Activated CD4-positive, alpha-beta T cell treated with anti-CD3 and anti-CD28 coated beads for 36 hours (primary cell): ENCODE measurements at places on chromosomes 3 and 15. TPM values are rescaled to one million over a fixed set of nuclear protein-coding genes. Genes with fewer than 3 reads are reported as not detected.

SHF gene
- total RNA-seq, result 18.7 TPM

- H3K4me3 ChIP-seq, result peak overlapping the region; percentile 89
- peak overlapping the region; percentile 90 for H3K27ac ChIP-seq
- peak; percentile 72 for DNase-seq
Measured at GRCh38 chr3:170222647-170223541, 670 bp downstream of the PRKCI start.

FGF12 gene
- not detected for total RNA-seq

GMPPB gene
- 21.0 TPM for total RNA-seq

DNA sequence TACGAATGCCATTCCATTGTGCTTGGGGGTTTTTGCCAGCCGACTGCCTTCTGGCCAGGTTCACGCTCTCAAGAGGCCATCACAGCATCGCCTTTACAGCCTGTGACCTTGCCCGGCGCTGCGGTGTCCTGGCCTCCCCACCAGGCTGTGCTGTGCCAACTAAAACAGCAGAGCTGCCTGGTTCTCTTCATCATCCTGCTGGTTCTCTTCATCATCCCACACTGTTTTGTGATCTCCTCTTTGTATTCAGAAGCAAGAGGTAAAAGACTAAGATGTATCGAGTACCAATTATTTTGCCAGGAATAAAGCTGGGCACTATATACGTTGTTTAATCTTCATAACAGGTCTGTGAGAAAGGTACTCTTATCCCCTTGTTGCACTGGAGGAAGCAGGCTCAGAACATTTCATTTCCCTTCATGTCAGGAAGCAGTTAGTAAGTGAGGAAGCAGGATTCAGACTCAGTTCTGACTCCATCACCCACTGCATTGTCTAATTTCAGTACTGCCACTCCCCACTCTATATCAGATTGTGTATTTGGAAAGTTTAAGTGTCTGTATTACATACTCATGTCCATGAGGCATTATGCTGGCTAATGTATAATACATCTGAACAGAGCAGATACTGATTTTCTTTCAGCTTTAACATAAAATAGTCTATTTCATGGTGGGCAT lies 92.7 kb downstream of the LRRC28 start:
- no peaks in the 10 kb centered on the region for H3K36me3 ChIP-seq
- H3K27me3 ChIP-seq, result no peaks in the 10 kb centered on the region
- peak; percentile 71 for DNase-seq

DNA sequence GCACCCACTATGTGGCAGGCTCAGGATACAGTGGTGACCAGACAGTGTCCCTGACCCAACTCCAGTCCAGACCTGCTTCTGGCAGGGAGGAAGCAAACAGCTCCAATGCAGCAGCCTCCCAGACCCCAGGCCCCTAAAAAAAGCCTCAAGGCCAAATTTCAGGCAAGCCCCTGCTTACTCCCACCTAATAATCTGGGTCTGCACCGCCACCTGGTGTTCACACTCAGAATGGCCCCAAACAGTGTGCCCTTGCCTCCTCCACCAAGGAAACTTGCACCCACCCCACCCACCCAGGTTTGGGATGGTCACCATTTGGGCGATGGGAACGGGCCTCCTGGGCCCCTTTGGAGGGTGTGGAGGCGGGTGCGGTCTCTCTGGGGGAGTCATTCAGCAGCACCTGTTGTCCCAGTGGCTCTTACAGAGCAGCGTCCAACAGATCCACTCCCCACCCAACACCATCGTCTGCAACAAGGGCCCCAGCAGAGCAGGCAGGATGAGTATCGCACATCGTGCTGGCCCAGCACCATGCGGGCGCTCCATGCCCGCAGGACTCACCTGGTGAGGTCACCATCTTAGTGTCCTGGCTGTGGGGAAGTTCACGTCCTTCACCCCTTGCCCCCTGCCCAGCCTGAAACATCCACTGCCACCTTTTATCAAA lies 17.3 kb downstream of the C3orf18 start:
- H3K27ac ChIP-seq, result no peak overlapping the region
- peak; percentile 83 for DNase-seq
- H3K4me3 ChIP-seq, result no peak overlapping the region
- no peaks in the 10 kb centered on the region for H3K27me3 ChIP-seq
- H3K36me3 ChIP-seq, result no peaks in the 10 kb centered on the region
- H3K4me1 ChIP-seq, result no peaks in the 10 kb centered on the region

GRCh38 chr3:174862666-174863065 lies 3.5 kb downstream of the NAALADL2 start:
- DNase-seq, result no peak
- no peak overlapping the region for H3K4me3 ChIP-seq
- H3K27ac ChIP-seq, result no peak overlapping the region
- no peaks in the 10 kb centered on the region for H3K36me3 ChIP-seq
- no peaks in the 10 kb centered on the region for H3K4me1 ChIP-seq

DNA sequence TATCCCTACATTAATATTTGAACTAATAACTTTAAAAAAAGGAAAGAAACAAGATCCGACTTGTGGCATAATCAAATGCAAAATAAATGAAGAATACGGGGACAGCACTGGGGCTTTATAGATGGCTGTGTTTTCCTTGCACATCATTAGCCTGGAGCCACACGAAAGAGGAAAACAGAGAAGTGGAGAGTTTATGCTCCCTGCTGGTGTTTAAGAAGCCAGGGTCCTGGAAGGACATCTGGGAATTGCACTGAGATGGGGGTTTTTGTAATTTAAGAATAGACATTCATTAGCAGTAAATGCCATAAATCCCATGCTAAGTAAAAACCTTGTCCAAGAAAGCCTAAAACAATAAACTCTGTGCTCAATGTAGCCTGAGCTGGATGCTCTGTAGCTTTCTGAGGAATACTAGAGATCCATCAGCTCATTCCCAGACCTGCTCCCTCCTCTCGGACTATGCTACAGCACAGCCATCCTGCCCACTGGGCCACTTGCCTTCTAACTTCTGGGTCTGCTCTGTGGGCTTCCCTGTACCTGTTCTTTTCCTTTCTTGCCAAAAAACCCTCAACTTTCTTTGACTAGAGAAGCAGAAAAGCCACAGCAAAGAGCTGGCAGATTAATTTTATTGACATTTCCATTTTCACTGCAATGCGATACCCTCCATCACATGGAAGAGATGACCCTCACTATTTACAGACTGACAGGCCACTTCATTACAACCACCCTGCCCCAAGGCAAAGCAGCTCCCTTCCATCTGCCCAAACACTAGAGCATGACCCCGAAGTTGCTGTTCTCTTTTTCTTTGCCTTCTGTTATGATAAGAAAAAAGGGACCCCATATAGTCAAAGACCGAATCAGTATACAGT lies 62.3 kb downstream of the MEIS2 start:
- DNase-seq, result no peak
- H3K4me1 ChIP-seq, result no peaks in the 10 kb centered on the region
- H3K4me3 ChIP-seq, result no peak overlapping the region
- no peaks in the 10 kb centered on the region for H3K27me3 ChIP-seq

GRCh38 chr3:101518421-101518871 lies 5.4 kb upstream of the SENP7 start:
- H3K27ac ChIP-seq, result peak overlapping the region; percentile 92
- H3K4me1 ChIP-seq, result peaks cover 58% of the 10 kb centered on the region
- no peaks in the 10 kb centered on the region for H3K27me3 ChIP-seq
- DNase-seq, result peak; percentile 67
- H3K4me3 ChIP-seq, result peak overlapping the region; percentile 63

HCLS1 gene
- total RNA-seq, result 235 TPM

IL17RE gene
- 2.3 TPM for total RNA-seq

GRCh38 chr15:59688423-59688781 lies 718 bp downstream of the BNIP2 start:
- peaks cover 44% of the 10 kb centered on the region for H3K4me1 ChIP-seq
- peak overlapping the region; percentile 98 for H3K27ac ChIP-seq
- peaks cover 26% of the 10 kb centered on the region for H3K36me3 ChIP-seq
- no peaks in the 10 kb centered on the region for H3K27me3 ChIP-seq
- peak overlapping the region; percentile 80 for H3K4me3 ChIP-seq

GRCh38 chr3:36367912-36368573 lies 12.3 kb upstream of the STAC start:
- H3K27me3 ChIP-seq, result no peaks in the 10 kb centered on the region
- no peak overlapping the region for H3K4me3 ChIP-seq
- no peak for DNase-seq
- H3K4me1 ChIP-seq, result no peaks in the 10 kb centered on the region
- no peak overlapping the region for H3K27ac ChIP-seq

SLC28A1 gene
- total RNA-seq, result not detected

DNA sequence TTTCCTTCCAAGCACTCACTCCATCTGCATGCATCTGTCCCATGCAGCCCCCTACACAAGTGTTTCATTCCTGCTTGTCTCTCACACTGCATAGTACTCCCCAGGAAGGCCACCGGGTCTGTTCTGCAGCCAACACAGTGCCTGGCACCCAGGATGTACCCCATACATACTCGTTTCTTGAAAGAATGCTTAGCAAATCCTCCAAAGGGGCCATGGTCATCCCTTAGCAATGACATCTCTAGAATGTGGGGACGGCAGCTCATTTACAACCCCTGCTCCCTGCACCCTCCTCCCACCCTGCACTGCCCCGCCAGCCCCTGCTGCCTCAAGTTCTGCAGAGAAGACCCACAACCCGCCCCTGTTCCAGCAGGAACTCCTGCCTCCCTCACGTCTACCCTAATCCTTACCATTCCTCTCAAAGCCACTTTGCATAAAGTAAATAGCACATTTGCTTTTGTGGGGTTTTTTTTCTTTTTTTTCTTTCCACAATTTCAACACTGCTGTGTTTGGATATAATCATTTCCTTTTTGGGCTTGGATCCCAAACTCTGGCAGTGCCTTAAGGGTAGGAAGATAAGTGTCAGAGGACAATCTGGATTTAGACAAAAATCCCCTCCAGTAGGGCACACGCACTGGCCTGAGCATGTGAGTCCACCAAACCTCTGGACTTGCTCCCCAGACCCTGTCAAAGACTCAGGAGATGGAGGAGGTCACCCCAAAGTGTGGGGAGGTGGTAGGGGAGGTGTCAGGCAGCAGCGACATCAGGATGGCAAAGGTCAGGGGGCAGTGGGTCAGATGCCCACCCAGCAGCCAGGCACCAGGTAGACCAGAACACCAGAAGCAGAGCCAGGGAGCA lies 68.4 kb downstream of the MEGF11 start:
- H3K36me3 ChIP-seq, result no peaks in the 10 kb centered on the region
- no peaks in the 10 kb centered on the region for H3K4me1 ChIP-seq
- DNase-seq, result no peak
- peaks cover 25% of the 10 kb centered on the region for H3K27me3 ChIP-seq
- no peak overlapping the region for H3K27ac ChIP-seq
- no peak overlapping the region for H3K4me3 ChIP-seq

DNA sequence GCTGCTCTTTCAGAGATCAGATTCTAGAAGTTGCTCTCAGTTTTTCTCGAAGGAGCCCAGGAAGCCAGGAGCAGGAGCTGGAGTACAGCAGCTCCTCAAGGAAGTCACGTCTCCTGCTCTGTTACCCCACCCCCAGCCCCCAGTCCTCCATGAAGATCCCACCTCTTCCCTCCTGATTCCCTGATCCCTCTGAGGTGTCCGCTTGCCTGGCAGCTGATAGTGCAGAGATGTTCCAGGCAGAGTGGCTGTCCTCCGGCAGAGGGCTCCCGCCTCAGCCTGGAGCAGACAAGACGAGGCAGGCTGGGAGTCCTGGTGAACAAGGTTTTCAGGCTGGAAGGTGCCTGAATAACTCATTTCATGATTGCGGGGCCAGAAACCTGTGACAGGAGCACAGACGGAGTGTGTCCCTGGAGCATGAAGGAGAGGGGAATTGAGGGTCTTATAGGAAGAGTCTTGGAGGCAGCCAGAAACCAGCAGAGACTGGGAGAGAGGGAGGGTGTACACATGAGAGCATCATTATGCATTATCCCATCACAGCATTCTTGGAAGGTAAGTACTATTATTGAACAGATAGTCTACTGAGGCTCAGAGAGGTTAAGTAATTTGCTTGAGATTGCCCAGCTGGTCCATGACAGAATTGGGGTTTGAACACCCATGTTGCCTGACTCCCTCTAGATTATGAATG lies 1.2 kb downstream of the HRH1 start:
- H3K4me3 ChIP-seq, result no peak overlapping the region
- H3K27me3 ChIP-seq, result peaks cover 61% of the 10 kb centered on the region
- peaks cover 12% of the 10 kb centered on the region for H3K4me1 ChIP-seq
- H3K36me3 ChIP-seq, result no peaks in the 10 kb centered on the region

DNA sequence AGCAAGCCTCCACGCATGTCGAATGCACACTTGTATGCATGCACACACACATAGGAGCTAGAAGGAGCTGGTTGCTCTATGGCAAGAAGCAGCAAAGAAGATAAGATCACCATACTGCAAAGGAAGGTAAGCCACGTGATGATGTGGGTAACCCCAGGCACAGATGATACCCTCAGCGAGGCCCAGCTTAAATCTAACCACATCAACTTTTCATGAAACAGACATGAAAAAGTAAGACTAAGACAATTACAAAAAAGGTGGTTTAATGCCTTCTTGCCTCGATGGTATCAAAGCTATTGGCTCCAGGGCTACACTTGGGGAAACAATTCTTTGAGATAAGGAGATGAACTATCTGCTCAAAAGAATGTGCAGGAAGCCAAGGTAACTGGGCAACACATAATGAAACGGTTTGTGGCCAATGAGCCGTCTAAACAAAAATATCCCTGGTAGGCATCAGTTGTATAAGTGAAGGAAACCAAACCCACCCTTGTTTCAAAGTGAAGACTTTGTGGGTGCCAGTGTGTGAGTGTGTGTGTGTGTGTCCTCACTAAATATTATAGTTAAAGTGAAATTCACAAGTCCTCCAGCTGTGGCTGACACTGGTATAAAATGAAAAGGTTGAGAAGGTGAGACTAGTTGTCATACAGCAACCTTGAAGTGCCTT lies 365.7 kb upstream of the ICE2 start:
- no peak overlapping the region for H3K4me3 ChIP-seq
- peaks cover 80% of the 10 kb centered on the region for H3K4me1 ChIP-seq
- peak overlapping the region; percentile 23 for H3K27ac ChIP-seq

SLC9C1 gene
- not detected for total RNA-seq

BOC gene
- total RNA-seq, result 0.43 TPM
